Fibroblast of lung (primary cell): ENCODE measurements at places on chromosomes 1 and 21. TPM values are rescaled to one million over a fixed set of nuclear protein-coding genes. Genes with fewer than 3 reads are reported as not detected.

Gene CATSPERE
- 0.77 and 0.99 TPM in 2 replicates for total RNA-seq

Gene GABRD
- total RNA-seq: not detected in 2 replicates

Gene C4BPB
- total RNA-seq: not detected in 2 replicates

Gene FABP3
- total RNA-seq: 116 and 554 TPM in 2 replicates

Gene TTC22
- not detected in 2 replicates for total RNA-seq

Gene LRRC8D
- 28.8 and 41.0 TPM in 2 replicates for total RNA-seq

Gene USH2A
- total RNA-seq: under 0.01 TPM in 2 replicates

Gene RGS2
- total RNA-seq: 18.2 and 31.7 TPM in 2 replicates

Gene NBPF4
- not detected in 2 replicates for total RNA-seq

Gene VCAM1
- total RNA-seq: 14.9 and 21.8 TPM in 2 replicates

Gene SLAMF9
- not detected in 2 replicates for total RNA-seq

Gene TRIM45
- total RNA-seq: 4.6 and 8.4 TPM in 2 replicates

Gene MATN1
- 0.26 TPM in 1 of 2 replicates, not detected in the other for total RNA-seq

Gene SMPDL3B
- 0.17 and 0.26 TPM in 2 replicates for total RNA-seq

Gene CYP4A22
- not detected in 2 replicates for total RNA-seq

Gene FAM131C
- total RNA-seq: 0.26 and 0.50 TPM in 2 replicates
